A549 (cell line): ENCODE measurements at places on chromosomes 2 and 18.

DNA sequence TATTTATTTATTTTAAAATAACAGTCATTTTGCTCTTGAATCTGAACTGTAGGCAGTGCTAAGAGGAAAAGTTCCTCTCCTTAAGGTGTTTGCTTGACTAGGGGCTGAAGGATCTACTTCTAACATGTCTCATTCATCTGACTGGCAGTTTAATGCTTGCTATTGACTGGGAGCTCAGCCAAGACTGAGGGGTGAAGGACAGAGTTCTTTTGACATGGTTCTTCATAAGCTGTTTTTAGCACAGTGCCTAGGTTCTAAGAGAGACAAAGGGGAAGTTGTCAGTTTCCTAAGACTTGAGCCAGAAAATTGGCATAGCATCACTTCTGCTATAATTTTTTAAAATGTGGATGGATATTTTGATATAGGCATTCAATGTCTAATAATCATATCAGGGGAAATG lies 73.0 kb downstream of the COMMD1 start:
- no peak for DNase-seq

DNA sequence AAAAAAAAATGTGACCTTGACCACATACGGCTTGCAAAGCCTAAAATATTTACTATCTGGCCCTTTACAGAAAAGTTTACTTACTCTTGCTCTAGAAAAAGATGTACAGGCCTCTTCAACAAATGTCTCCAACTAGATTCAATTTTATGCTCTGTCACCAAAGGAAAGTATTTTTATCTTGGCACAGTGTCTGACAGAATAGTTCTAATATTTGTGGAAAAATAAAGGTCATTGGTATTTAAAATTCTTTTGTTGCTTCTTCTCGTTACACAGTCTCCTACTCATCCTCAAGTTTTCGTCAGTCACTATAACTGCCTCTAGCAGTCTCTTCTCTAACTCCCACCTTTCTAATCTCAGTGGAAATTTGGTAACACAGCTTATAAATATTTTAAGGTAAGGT lies 1.4 kb downstream of the RBKS start:
- DNase-seq: no peak

- DNase-seq: no peak
Observed at GRCh38 chr2:99811544-99811943, 321.7 kb upstream of the REV1 start.

DNA sequence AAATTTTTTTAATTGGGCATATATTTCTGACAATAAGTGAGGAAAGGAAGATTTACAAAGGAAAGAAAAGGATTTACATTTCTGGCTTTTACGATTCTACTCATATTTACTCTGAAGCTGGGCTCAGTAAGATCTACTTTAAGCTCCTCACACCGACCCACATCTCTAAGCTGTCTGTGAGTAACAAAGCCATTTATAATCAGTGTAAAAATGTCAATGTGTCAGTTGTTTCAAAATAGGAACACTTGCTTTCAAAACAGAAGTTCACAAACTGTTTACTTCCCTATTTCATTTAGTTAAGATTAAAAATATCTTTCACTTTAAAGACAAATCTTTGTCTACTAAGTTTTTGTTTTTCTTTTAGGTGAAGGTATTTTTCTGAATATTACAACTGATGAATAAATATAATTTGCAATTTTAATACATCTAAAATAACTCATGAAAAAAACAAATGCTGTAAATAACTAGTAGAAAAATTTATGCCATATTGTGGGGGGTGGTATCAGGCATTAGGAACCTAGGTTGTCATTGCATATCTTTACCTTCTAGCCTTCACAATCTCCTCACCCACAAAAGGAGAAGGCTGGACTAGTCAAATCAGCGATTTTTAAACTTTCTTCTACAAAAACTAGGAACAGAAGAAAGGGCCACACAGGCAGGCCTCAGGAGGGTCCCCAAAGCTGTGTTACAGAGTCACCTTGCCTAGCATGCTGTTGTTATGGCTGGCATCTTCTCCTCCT lies 64.5 kb downstream of the TMEM131 start:
- no peak for DNase-seq

- no peak for DNase-seq
Observed at GRCh38 chr2:189454009-189454408, 12.7 kb downstream of the WDR75 start.

GRCh38 chr2:142025394-142025793 lies 105.4 kb downstream of the LRP1B start:
- no peak for DNase-seq

GRCh38 chr2:217588266-217588665 lies 414.5 kb downstream of the TNS1 start:
- no peak for DNase-seq

- DNase-seq: no peak
Observed at GRCh38 chr18:45505497-45506206, 109.6 kb upstream of the SLC14A2 start.

GRCh38 chr2:118993392-118993752 lies 51.4 kb downstream of the MARCO start:
- DNase-seq: no peak

DNA sequence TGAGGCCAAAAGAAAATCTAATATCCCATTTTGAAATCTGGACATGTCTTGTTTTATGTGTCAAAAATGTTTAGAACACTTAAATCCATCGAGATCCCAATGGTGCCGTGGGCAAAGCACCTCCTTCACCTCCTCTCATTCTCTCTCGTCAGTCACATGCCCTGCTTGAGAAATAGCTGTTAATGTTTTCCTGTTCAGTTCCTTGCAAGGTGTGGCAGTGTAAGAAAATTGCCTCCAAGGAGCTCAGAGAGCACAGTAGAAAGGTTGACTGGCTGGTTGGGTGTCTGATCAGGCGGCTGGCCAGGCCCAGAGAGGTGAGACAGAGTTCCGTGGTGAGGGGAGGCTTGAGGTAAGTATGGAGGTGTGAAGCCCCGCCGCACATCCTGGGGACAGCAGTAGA lies 210.2 kb downstream of the TSN start:
- no peak for DNase-seq

DNA sequence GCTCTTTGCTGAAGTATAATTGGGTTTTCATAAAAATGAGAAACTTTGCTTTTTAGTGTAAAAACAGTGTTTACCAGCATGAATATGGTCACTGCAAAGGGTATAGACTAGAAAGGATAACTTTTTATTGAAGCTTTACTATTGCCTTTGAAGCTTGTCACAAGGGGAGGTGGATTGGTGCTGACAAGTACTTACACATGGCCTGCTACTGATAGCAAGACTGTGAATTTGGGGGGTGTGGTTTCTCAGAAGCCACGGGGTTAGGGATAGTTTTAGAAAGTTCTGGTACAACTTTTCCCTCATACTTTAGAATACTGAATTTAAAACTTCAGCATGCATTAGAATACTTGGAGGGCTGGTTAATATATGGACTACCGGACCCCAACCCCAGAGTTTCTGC lies 294.1 kb downstream of the SOCS6 start:
- DNase-seq: no peak

GRCh38 chr18:38421021-38421420 lies 855.4 kb upstream of the CELF4 start:
- DNase-seq: no peak

GRCh38 chr18:13235421-13235831 lies 16.9 kb downstream of the LDLRAD4 start:
- DNase-seq: no peak

- no peak for DNase-seq
Observed at GRCh38 chr18:10950876-10951630, 198.3 kb downstream of the PIEZO2 start.

- no peak for DNase-seq
Observed at GRCh38 chr2:190822043-190822442, 58.6 kb upstream of the GLS start.
